ENCODE measurements at places on chromosomes 1 and 21.
A peak's percentile ranks its signal among the peaks of the same experiment; 100 is the strongest.

DNA sequence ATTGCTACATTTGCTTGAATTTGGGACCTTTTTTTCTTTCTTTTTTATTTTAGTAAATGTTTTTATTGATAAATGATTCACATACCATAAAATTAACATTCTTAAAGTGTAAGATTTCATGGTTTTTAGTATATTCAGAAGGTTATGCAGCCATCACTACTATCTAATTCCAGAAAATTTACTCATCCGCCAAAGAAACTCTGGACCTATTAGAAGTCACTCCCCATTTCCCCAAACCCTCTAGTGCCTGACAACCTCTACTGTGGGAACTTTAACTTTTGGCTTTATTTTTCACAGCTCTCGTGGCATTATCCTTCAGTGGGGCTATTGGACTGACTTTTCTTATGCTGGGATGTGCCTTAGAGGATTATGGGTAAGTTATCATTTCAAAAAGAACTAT lies 4.5 kb downstream of the LEPR start:
- no peak for DNase-seq

GRCh38 chr21:26079366-26079765 lies 91.2 kb downstream of the APP start:
- no peak for DNase-seq

DNA sequence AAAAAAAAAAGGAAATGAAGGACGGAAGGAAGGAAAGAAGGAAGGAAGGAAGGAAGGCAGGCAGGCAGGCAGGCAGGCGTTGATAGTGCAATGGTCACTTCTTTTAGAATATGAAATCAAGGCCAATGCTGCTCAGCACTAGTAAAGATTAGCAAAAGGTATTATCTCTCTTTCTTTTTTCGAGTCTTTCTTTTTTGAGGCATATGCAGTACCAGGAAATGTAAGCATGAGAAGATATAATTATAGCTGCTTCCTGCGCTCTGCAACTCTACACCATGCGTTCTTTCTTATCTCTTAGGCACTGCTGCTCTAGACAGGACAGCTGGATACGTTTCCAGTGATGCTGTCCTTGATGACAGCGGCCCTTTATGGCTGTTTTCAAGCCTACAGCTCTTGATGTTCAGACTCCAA lies 1512.5 kb upstream of the B3GALT2 start:
- DNase-seq: no peak

DNA sequence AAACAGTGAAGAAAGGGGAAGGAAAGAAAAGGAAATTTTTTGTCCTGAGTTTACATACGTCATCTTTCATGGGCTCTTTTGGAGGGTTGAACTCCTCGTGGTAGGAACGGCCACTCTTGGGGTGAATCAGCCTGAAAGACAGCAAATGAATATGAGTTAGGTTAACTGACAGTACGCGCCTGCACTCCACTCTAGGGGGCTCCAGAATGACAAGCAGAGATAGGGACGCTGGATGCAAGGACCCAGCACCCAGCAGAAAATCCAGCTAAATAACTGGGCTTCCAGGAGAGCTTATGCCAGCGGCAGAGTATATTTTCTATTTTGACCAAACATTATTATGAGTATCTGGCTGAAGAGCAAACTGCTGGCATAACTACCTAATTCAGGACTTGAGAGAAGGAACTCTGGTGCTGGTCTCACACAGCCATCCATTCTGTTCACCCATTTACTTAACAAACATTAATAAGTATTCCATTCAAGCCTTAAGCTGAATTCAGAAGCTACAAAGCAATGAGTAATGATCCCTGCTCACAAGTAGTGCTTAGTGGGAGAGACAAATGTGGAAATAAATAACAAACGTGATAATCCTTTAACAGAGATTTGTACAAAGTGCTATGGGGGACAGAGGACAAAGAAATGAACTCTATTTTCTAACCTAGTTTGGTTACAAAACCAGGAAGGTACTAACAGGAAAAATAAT lies 22.1 kb downstream of the AK2 start:
- no peak for DNase-seq

DNA sequence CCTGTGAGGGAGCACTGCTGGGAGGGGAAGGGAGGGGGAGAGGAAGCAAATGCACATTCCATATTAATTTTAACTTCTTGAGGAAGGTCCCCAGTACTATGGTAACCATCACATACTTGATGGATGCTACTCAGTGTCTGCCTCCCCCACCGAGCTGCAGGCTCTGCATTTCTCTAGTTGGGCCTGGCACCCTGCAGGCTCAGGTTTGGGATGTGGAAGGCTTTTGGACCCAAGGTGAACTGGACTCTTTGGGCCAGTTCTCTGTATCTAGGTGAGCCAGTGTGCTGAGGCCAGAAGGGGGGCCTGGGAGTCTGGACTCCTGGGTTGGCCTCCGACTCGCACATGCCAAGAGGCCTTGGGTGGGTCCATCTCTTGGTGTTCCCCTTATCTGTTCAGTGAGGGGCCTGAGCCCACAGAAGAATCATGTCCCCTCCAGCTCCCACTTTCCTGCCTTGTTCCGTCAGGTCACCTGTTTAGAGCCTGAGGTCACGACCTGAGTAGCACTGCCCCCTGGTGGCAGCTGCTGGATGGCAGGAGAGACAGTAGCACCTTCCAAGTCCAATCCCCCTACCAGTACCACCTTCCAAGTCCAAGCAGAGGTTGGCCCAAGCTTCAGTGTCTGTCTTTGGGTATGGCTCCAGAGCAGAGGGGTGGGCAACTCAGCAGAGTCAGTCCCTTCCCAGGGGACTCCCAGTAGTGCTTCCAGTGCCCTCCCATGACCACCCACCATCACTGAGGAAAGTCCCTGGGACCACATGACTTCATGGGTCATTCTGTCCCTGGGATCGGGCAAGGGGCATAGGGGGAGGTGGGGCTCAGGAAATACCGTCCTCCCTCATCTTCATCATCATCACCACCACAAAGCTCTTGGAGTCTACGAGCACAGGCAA lies 241.8 kb downstream of the TRABD2B start:
- peak; percentile 29 for DNase-seq

DNA sequence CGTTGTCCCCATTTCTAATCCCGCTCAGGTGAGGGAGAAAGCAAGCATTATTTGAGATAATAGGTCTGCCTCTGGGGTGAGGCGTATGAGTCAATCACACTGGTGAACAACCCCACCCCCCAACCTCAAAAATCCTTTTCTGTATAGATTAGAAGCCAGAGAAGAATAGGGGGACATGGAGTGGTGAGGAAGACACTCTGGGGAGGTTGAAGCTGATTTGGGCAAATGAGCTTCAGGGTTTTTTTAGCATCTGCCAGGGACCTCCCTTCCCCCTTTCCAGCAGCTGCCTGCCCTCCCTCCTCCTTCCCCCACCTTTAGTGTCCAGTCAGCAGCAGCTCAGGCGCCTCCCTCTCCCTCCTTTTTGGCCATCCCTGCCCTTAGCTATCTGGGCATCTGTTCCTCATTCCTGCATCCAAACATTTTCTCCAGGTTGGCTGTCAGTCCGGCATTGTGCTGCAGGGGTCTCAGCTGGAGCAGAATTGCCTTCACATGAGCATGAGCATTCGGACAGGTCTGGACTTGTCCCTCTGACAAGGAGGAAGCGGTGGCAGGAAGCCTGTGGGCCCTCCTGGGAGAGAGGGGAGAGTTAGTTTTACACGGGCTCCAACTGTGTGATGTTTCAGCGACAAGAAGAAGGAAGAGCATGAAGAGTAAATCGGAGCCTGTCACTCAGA lies 30.8 kb upstream of the PTGFRN start:
- peak; percentile 25 for DNase-seq

Measured in stimulated activated naive CD8-positive, alpha-beta T cell treated with anti-CD3 and anti-CD28 coated beads, Interleukin-15, amount 100 ng/mL, for 72 hours (primary cell).